ENCODE measurements at places on chromosomes 3 and 15. TPM values are rescaled to one million over a fixed set of nuclear protein-coding genes. Genes with fewer than 3 reads are reported as not detected.

The DTX3L gene
- total RNA-seq = 116 TPM

The TRPM1 gene
- not detected for total RNA-seq

The NANOGP8 gene
- total RNA-seq = not detected

The POLQ gene
- total RNA-seq = 37.1 TPM

The GPR27 gene
- 0.50 TPM for total RNA-seq

The IGDCC3 gene
- total RNA-seq = not detected

The GUCA1C gene
- not detected for total RNA-seq

The SV2B gene
- total RNA-seq = 0.20 TPM

The ZBBX gene
- total RNA-seq = not detected

The MUSTN1 gene
- total RNA-seq = 1.4 TPM

The CLN6 gene
- total RNA-seq = 80.1 TPM

The PAK6 gene
- 0.43 TPM for total RNA-seq

The TRMT10C gene
- 30.3 TPM for total RNA-seq

The DZIP1L gene
- total RNA-seq = not detected

The TRH gene
- not detected for total RNA-seq

The RFC4 gene
- 79.5 TPM for total RNA-seq

The FILIP1L gene
- total RNA-seq = 5.0 TPM

The BNIP2 gene
- total RNA-seq = 68.7 TPM

The CATSPER2 gene
- total RNA-seq = 6.9 TPM

The LPP gene
- 79.6 TPM for total RNA-seq

The GRIP2 gene
- total RNA-seq = not detected

The KBTBD13 gene
- total RNA-seq = not detected

The LIPH gene
- total RNA-seq = not detected

The WDR76 gene
- total RNA-seq = 86.1 TPM

The TNFSF10 gene
- total RNA-seq = 140 TPM

The COL6A5 gene
- not detected for total RNA-seq

The CPLX3 gene
- total RNA-seq = 0.25 TPM

The TGM4 gene
- not detected for total RNA-seq

The ACTC1 gene
- not detected for total RNA-seq

The SLC12A1 gene
- total RNA-seq = not detected

The RBMS3 gene
- total RNA-seq = 0.41 TPM

The TIMP4 gene
- not detected for total RNA-seq

The RTP1 gene
- not detected for total RNA-seq

The GPR62 gene
- total RNA-seq = not detected

The TTC21A gene
- total RNA-seq = 1.8 TPM

The RARRES1 gene
- not detected for total RNA-seq

The SLC22A13 gene
- total RNA-seq = 0.93 TPM

The ZBTB38 gene
- total RNA-seq = 19.7 TPM

The CAMKV gene
- not detected for total RNA-seq

The HEG1 gene
- total RNA-seq = 36.0 TPM

The SPINT1 gene
- 3.7 TPM for total RNA-seq

The CHRD gene
- total RNA-seq = not detected

Measured in T-helper 2 cell treated with Interferon-gamma antibody and Interleukin-4, amounts not matched to agents 100 ng/mL and 5 ng/mL, for 36 hours (primary cell).